ENCODE measurements at places on chromosomes 7 and 10.

DNA sequence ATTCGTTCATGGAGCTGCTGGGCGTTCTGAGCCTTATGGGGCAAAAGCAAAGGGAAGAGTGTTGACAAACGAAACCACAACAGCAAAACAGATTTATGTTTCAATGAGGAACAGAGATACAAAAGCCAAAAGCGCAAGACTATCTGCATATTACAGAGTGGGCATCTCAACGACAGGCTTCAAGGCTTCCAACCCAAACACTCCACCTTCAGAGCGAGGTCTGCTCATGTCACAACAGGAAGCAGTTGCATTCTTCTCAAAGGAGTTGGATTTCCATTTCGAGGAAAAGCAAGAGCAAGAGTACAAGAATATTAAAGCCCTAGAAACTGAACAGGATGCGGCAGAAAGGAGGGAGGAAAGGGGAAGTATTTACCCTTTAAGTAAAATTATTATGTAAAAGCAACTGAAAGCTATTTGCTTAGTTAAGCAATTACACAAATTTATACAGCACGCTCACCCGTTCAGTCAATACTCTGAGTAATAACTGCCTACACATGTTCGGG lies 189.3 kb downstream of the ELMO1 start:
- no peak for DNase-seq

GRCh38 chr10:131852823-131853609 lies 47.8 kb upstream of the PPP2R2D start:
- no peak for DNase-seq

- DNase-seq = no peak
These were observed 44.4 kb downstream of the AOC1 start for GRCh38 chr7:150896562-150897209.

DNA sequence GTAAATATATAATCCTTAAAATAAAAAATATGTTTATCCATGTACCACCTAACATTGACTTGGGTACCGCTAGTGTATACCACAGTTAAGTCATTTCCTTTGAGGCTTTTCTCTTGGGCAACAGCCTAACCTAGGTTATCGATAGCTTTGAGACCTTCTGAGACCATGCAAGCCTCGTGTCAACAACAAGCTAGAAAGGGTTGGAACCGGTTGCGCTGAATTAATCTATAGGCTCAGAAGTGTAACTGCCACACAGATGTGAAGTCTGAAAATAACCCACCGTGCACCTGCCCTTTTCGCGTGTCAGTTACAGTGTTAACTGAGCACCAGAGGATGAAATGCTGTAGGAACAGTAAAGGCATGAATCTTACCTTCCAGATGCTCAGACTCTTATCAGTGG lies 59.8 kb downstream of the ARID5B start:
- no peak for DNase-seq

DNA sequence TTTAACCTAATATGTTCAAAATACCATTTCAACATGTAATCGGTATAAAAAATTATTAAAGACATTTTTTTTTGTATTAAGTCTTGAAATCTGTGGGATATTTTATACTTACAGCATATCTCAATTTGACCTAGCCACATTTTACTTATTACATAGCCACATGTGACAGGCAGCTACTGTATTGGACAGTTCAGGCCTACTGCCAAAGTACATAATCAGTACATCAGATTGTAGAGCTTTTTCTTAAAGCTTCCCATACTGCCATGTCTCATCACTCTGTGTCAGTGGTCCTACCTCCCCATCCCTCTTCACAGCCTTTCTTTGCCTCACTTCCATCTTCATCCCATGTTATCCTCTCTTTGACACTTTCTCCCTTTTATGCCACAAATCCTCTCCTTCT lies 43.0 kb downstream of the LOXL4 start:
- no peak for DNase-seq

- DNase-seq = no peak
These were observed 2.6 kb downstream of the ZNF777 start for GRCh38 chr7:149458235-149458634.

DNA sequence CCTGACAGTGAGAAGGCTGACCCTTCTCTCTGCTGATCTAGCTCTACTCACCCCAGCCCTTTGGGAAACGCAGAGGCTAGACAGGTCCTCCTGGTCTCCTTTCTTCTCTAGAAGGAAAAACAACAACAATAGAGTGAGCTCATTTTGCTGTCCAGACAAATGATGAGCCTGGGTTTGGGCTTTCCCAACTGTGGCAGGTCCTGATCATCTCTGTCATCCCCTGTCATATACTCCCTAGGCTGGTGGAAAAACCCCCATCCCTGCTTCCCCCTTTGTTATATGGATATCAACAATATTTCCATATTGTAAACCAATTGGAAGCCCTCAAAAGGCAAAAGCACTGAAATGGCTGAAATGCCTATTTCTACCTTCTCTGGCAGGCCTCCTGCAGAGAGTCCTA lies 9.2 kb upstream of the DDIT4 start:
- DNase-seq = no peak

- no peak for DNase-seq
These were observed 227.3 kb upstream of the SP8 start for GRCh38 chr7:21013765-21014539.

- no peak for DNase-seq
These were observed 180.5 kb downstream of the MAGI2 start for GRCh38 chr7:79272938-79273337.

DNA sequence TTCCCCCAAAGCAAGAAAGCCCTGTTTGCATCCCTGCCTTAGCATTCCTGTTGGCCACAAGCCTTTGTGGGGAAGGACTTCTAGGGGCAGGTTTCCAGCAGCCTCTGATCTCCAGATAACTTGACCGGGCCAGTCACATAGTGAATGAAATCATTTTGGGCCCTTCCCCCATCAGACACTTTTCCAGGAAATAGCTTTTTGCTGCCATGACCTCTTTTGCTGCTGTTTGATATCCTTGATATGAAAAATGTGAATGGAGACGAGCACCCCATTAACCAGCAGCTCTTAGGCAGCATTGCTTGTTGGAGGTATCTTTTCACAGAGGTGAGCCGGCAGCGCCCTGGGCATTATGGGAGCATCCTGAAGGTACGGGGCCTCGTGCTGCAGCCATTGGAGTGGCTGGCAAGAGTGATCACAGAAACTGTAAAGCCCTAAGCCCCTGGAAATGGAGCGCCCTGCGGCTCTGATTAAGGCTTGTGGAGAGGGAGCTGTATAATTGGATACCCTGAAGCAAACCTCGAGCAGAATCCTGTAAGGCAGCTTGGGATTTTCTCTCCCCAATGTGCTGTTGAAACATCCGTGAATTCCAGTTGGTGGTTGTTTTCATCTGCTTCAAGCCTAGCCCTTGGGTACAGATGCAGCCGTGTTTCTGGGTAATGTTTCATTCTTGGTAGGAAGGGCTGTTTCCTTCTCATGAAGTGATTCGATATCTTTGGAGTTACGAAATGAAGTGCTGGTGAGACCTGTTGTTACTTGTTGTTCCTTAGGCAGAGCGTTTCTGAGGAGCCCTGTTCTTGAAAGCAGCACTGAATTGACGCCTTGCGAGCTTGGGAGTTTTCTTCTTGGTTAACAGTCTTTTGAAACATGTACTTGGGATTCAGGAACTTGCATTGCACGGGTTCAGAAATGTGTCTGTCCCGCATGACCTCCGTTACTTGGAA lies 179.0 kb downstream of the PTEN start:
- peak; percentile 69 for DNase-seq

DNA sequence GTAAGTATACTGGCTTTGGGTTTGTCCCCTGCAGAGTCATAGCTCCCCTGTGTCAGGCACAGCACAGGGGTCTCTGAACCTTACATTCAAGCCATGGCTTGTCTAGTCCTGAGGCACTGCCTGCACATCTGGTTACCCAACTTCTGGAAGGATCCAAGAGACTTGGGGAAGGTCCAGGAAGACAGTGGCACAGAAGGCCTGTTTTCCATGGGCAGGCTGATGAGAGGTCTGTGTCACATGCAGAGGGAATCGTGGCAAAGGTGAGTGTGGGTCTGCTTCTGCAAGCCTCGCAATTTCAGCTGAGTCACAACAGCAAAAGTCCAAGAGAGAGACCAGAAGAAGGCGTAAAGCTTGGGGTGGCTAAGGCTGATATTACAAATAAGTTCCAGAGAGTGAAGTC lies 28.4 kb upstream of the BMPR1A start:
- no peak for DNase-seq

- no peak for DNase-seq
These were observed 887.0 kb upstream of the CELF2 start for GRCh38 chr10:10130686-10131085.

DNA sequence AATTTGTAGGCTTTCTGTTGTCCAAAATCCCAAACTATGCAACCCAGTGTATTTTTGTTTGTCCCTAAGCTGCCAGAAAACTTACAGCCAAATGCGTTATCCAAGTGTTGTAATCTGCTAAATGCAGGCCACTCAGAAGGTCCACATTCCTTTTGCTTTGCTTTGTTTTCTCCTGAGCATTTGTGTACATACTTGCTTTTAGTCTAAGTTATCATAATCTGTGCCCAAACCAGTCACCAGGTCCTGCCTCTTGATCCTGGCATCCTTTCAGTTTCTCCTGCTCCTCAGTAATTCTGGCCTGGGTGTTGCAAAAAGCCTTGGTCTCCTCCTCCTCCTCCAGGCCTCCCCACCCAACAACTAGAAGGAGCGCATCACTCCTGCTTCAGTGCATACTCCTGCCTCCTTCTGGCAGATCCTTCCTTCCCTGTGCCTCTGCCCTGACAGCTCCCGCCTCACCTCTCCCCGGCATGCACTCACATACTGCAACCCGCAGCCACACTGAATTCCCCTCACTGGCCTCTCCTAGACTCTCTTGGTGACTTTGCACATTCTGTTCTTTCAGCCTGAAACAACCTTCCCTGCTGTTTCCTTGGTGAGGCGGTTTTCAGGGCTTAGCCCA lies 2.3 kb downstream of the DENND2A start:
- DNase-seq = peak; percentile 45

- DNase-seq = no peak
These were observed 459.2 kb upstream of the LRRTM3 start for GRCh38 chr10:66466622-66467021.

DNA sequence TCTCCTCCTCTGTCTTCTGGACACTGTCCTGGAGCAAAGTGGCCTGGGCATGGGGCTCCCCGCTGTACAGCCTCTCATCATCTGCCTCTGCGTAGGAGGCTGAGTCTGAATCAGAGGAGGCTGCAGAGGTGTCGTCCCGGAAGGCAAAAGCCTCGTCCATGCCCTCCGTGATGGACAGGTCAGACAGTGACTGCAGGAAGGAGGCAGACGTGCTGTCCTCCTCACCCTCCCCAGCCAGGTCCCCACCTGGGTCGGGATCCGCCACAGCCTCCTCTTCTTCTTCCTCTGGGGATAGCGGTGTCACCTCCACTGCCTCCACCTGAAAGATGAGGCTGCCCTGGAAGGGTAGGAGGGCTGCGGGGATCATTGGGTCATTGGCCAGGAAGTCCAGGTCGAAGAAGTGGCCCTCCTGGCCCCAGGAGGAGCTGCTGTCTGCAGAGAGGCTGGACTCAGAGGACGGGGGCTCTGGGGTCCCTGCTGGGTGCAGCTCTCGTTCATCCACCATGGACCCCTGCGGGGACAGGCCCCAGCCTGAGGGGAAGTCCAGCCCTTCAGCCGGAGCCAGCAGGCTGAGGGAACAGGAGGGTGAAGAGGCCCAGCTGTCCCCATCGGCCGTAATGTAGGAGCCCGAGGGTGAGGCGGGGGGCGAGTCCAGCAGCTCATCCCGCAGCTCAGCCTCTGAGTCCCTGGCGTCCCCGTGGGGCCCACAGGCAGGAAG lies 3.7 kb downstream of the NACAD start:
- DNase-seq = no peak

GRCh38 chr10:110461530-110461929 lies 36.2 kb upstream of the DUSP5 start:
- no peak for DNase-seq

DNA sequence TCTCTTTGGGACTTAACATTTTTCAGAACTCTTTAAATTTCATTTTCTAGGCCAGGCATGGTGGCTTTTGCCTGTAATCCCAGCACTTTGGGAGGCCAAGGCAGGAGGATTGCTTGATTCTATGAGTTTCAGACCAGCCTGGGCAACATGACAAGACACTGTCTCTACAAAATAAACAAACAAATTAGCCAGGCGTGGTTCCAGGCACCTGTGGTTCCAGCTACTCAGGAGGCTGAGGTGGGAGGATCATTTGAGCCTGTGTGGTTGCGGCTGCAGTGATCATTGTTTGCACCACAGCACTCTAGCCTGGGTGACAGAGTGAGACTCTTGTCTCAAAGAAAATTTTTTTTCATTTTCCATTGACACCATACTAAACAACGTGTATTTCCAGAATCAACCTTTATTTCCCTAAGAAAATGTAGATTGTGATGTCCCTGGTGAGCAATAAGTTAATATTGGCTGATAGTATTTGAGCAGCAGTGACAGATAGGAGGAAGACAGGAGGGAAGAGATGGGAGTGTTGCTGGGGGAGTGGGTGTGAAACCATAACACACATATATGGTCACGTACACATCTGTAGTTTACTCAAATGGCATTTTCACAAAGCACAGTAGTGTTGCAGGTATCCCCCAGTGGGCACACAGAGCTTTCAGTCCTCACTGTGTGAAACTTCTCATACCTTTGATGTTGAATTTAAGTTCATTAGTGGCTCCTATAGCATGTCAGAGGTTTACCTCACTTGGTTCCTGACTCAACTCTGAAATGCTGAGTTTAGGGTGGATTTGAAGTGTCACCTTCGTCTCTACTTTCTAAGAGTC lies 205.6 kb downstream of the AUTS2 start:
- no peak for DNase-seq

- no peak for DNase-seq
These were observed 15.4 kb downstream of the OGDHL start for GRCh38 chr10:49746626-49747302.

- no peak for DNase-seq
These were observed 151.9 kb downstream of the PKD1L1 start for GRCh38 chr7:47796347-47796746.

- peak; percentile 73 for DNase-seq
These were observed 37.3 kb upstream of the TPST1 start for GRCh38 chr7:66167773-66168387.

- no peak for DNase-seq
These were observed 53.2 kb downstream of the PANK1 start for GRCh38 chr10:89591796-89592271.

- no peak for DNase-seq
These were observed 17.1 kb downstream of the UNCX start for GRCh38 chr7:1249731-1250130.

DNA sequence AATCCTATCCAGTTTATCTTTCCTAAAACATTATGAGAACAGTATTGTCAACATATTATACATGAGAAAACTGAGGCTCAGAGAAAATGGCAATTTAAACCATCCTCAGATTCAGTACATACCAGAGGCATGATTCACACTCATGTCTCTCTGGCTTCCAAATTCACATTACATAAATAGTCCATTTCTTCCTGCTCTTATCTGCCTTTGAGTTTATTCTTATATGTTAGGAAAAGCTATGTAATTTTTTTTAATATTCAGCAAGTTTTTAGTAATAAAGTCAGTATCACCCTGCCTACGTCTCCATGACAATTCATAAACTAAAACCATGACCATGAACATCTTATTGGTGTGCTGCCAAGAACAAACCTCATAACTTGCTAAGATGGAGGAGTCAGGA lies 1260.2 kb upstream of the SORCS1 start:
- no peak for DNase-seq

GRCh38 chr10:2980791-2981360 lies 86.5 kb upstream of the PFKP start:
- no peak for DNase-seq

Data from GM04503 (cell line).